ENCODE measurements at places on chromosomes 1 and 21.

DNA sequence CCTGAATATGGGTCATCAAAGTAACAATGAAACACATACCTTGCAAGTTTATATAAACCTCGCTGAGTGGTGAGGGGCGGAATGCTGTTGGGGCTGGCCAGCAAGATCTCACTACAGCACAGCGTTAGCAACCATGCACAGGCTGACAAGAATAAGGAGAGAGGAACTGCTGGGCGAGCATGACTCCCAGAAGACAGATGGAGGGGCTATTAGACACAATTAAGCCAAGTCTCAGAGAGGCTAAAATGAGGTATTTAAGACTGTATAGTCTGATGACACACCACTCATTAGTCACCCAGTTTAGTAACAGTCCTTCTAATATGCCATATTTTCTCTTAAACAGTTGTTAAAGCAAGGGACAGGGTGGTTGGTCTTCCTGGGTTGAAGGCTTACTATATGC, 340.2 kb upstream of the NR5A2 start:
- no peak for DNase-seq

DNA sequence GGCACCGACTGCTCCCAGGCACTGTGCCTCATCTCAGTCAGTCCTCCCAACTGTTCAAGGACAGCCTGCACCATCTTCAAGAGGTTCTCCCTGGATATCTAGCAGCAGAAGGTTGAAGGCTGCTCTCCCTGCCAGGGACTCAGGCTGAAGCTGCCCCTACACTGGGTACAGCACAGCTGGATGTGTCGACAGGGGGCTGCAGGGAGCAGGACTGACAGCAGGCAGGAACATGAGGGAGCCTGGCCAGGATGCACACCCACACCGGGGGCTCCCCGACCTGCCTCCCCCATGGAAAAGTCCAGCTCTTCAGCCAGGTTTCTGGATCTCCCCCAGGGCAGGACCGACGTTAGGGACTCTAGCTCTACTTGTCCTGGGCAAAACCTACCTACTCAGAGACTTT, 20.5 kb downstream of the SETD4 start:
- DNase-seq = no peak

- DNase-seq = no peak
Observed at GRCh38 chr1:176903474-176903873, 261.0 kb downstream of the ASTN1 start.

GRCh38 chr21:16533692-16534407, 804.1 kb downstream of the USP25 start:
- no peak for DNase-seq

DNA sequence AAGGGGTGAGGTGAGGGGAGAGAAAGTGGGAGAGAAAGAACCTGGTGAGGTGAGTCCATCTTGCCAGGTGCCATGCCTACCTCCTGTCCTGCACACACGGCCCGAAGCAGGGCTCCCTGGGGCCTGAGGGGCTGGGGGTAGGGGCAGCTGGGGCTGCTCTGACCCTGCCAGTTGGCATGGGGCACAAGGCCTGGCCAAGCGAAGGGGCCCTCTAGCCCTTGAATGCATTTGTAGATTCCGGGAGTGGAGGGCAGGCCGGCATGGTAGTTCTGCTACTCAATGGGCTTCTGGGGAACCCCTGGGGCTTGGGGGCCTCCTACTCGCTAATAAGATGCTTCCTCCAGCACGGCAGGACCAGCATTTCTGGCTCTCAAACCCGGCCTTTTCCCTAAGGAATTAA, 3.6 kb upstream of the PRDM16 start:
- no peak for DNase-seq

GRCh38 chr1:209250861-209251636, 332.5 kb upstream of the CAMK1G start:
- DNase-seq = peak; percentile 20

GRCh38 chr1:62198781-62199125, 4.1 kb downstream of the L1TD1 start:
- DNase-seq = no peak

- no peak for DNase-seq
Observed at GRCh38 chr1:182668521-182669054, 15.8 kb downstream of the RGS8 start.

DNA sequence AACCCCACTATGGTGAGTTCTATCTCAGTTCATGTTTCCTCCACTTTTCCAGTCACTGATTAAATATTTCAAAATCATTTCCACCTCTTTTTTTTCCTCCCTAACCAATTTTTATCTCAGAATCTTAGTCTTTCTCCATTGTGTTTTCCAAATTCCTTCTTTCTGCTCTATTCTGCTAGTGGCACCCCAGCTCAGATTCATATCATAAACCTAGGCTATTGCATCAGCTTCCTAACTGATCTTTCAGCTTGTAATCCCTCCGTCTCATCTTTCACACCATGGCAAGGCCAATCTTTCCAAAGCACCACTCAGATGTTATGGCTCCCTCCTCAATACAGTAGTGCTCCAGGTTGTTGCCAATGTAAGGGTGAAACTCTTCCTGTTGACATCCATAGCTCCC, 631.9 kb downstream of the PLPP3 start:
- no peak for DNase-seq

DNA sequence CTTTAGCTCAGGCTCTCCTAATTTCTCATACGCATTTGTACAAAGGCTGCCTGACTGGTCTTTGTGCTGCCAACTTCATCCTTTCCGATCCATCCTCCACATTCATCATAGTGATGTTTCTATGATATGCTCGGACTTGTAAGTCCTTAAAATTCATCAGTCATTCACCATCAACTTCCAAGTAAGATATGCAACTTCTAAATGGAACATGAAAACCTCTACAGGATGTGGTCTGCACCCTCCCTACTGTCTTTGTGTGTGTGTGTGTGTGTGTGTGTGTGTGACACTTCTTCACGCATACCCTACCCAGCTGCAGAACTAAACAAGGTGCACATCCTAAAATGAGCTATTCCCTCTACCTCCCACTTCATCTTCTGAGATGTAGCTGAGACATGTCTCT, 397.9 kb upstream of the NR5A2 start:
- DNase-seq = no peak

GRCh38 chr1:84795966-84796600, 96.9 kb downstream of the LPAR3 start:
- no peak for DNase-seq

GRCh38 chr1:174769961-174770549, 229.7 kb upstream of the CACYBP start:
- peak; percentile 34 for DNase-seq

GRCh38 chr1:23718482-23718881, 24.8 kb upstream of the ELOA start:
- DNase-seq = no peak

DNA sequence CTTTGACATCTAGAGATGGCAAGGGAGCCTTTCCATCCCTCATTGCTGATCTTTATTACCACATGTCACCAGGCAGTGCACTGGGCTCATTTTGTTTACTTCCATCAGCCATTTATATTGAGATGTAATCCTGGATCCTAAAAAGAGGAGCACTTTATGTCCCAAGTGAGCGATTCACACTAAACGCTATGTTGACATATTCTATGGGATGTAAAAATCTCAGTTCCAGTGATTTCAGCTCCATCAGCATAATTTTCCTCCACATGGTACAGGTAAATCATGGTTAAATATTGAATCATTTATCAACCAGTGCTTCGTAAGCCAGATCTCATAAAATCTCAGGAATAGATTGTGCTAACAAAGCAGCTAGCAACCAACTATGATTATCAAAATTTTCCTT, 634.8 kb upstream of the PLXNA2 start:
- DNase-seq = no peak

- peak; percentile 28 for DNase-seq
Observed at GRCh38 chr1:199295107-199295506, 656.3 kb downstream of the PTPRC start.

DNA sequence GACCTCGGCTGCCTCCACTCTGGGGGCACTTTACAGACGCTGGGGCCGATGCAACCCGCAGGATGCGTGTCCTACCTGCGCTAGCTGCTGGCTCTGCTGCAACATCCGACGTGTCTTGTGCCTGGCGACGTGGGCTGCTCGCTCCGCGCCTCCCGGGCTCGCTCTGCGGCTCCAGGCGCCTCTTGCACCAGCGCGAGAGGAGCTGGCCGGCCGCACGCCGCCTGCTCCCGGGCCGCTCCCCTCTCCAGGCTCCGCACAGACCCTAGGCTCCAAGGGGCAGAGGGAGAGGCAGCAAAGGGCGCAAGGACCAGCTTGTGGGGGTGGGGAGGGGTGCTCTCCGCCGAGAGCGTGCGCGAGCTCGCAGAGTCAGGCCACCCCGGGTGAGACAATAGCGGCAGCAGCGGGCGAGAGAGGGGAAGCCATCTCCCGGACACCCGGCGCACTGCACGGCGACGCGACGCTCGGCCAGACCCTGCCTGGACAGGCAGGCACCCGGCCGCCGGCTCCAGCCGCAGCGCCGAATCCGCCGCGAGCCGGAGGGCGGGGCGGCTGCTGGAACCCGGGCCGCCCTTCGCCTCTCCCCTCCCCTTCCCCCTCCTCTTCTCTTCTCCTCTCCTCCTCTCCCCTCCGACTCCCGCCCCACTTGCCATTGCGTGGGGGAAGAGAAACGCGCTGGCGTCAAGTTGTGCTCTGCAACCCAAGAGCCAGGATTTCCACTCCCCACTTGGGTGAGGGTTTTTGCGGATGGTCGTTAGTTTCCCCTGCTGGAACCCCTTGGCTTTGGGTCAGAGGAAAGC, at the start of gene PIK3C2B:
Gene PIK3C2B (minus strand): TSS at position 525 of the 797 bp plus-strand sequence. CDS start 25,003 bp downstream, outside the sequence.
- DNase-seq = peak; percentile 69

GRCh38 chr1:29310616-29311180, 74.4 kb downstream of the PTPRU start:
- peak; percentile 24 for DNase-seq

DNA sequence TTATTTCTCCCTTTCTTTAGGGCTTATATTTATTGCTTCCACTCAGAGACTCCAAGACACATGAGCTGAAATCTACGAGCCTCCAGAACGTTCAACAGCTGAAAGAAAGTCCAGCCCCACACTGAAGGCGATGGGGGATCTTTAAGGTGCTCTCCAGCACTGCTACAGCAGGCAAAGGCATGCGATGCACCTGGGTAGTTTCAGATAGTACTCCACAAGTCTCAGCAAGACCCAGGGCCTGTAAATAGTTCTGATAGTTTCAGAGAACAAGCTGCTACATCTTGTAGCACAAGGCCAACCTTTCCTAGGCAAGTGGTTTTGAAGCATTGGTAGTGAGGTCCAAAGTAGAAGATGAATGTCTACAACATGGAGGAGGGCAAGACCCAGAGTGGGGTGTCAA, 2.2 kb upstream of the HSD3B1 start:
- no peak for DNase-seq

- DNase-seq = no peak
Observed at GRCh38 chr21:35635261-35635660, 425.1 kb downstream of the SETD4 start.

- DNase-seq = no peak
Observed at GRCh38 chr1:10640843-10641553, 155.4 kb downstream of the CASZ1 start.

DNA sequence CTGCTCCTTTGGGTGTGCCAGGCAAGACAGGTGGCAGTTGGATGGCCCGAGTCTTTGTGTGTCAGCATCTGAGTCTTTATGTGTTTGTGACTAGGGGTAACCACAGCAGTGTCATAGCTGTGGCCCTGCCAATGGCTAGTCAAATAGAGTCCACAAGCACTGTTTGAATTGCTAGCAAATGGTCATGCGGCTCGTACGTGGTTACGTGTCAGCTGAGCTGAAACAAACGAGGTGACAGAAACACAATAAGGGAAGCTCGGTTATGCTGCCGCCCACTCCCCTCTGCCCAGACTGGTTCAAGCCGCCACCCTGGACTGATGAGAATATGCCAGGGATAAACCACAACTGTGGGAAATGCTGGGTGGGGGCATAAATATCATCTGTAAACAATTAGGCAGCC, 174.3 kb upstream of the LMO4 start:
- DNase-seq = no peak

DNA sequence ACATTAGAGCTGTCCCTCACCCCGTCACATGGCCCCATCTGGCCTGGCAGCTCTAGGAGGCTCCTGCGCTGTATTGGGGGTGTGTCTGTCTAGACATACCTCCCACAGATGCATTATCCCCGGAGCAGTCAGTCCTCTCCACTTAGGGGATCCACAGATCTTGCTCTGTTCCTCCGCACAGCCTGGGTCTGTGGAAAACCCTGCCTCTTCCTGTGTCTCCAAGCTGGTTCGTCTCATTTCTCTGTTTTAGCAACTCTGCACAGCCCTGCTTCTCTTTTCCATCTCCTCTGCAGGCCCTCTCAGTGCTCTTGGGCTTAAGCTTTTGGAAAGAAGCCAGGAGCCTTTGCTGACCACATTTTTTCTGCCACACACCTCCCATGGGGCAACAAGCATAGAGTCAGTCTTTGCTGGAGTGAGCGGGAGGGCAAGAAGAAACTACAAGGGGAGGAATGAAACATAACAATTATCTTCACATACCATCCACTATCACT, 241.5 kb downstream of the FOXD2 start:
- DNase-seq = no peak

DNA sequence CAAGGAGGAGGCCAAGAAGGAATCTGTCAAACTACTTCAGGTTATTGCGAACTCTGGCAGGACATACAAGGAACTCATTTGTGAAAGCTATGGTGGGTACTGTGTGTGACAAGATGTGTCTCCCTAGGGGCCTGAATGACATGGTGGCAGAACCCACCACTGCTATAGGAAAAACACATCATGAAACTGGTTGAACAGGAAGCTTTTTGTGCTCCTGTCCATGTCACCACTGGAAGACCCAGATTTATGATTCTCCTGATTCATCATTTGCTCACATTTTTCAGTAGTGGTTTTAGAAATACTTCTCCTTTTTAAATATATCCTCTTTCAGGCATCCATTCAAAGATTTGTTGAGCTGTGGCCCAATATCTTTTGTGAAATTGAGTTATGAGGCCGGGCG, 23.6 kb downstream of the ARMH1 start:
- no peak for DNase-seq

GRCh38 chr1:156367383-156368156, 1.4 kb upstream of the RHBG start:
- no peak for DNase-seq

DNA sequence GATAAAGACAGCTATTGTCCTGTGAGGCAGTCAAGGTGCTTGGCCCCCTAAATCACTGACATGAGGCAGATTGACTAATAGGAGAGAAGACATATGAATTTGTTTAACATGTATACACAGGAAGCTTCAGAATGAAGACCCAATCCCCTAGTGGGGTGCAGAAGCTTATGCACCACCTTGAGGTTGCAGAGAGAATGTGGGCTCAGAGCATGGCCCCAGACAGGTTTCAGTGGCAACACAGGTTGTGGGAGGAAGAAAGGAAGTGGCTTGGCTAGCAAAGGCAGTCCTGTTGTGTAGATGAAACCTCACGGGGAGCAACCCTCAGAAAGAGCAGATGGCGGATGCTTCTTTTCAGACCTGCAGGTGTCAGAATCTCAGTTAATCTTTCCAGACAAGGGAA, 37.0 kb upstream of the PARP1 start:
- DNase-seq = no peak

GRCh38 chr1:33094486-33094885, 13.5 kb downstream of the AZIN2 start:
- no peak for DNase-seq

- DNase-seq = no peak
Observed at GRCh38 chr1:157838966-157839365, 2.6 kb downstream of the CD5L start.

- no peak for DNase-seq
Observed at GRCh38 chr1:8431019-8431418, 113.1 kb downstream of the SLC45A1 start.

GRCh38 chr1:201326710-201327109, 43.4 kb downstream of the PKP1 start:
- no peak for DNase-seq

GRCh38 chr1:193189442-193190095, 3.2 kb upstream of the B3GALT2 start:
- DNase-seq = no peak

GRCh38 chr1:25451908-25452307, 21.2 kb downstream of the MACO1 start:
- DNase-seq = no peak

GRCh38 chr21:28769683-28770082, 223.0 kb downstream of the LTN1 start:
- no peak for DNase-seq

Data from NCI-H345 (cell line).